Erythroblast (primary cell): ENCODE measurements at places on chromosomes 2 and 18.

GRCh38 chr18:7023063-7023580 is 94.5 kb downstream of the LAMA1 start:
- DNase-seq: no peak

- DNase-seq: no peak
These were observed 124.8 kb upstream of the RMDN2 start for GRCh38 chr2:37800176-37800858.

DNA sequence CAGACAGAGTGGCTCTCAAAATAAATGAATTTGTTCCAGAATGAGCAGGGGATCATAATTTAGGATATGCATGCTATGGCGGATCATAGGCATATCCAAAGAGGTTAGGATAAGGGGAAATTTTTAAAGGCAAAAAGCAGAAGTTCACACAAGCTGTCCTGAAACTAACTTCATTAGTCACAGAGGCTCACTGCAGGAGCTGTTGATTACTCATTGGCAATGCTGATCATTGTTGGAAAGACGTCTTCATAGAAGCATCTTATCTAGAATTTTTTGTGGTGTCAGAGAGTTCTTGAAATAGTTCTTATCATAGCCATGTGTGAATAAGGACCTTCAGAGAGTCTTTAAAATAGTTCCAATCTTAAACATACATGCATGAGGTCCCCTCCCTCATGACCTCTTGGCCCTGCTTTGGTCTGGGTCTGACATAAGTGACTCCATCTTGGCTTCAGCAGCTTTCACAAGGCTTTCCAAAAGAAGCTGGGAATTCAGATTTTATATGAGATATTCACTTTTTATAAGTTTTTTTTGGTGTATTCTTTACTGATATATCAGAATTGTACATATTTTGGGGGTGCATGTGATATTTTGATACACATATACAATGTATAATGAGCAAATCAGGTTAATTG is 7.5 kb upstream of the CCDC195 start:
- no peak for DNase-seq

DNA sequence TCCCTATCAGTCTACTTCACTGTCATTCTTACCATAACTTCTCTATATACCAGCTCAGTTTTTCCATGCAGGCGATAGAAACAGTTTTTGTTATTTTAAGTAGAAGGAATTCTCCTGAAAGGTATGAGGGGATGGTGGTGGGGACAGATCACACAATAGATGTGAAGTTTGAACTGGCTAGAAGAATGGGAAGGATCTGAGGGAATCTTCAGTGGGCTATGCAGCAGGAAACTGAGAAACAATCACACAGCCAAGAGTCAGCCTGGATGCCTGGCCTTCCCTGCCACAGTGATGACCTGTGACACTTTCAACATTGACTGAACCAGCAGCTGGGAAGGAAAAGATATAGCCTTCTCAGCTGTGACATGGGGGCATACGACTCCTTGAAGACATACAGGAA is 329.1 kb upstream of the GULP1 start:
- no peak for DNase-seq

DNA sequence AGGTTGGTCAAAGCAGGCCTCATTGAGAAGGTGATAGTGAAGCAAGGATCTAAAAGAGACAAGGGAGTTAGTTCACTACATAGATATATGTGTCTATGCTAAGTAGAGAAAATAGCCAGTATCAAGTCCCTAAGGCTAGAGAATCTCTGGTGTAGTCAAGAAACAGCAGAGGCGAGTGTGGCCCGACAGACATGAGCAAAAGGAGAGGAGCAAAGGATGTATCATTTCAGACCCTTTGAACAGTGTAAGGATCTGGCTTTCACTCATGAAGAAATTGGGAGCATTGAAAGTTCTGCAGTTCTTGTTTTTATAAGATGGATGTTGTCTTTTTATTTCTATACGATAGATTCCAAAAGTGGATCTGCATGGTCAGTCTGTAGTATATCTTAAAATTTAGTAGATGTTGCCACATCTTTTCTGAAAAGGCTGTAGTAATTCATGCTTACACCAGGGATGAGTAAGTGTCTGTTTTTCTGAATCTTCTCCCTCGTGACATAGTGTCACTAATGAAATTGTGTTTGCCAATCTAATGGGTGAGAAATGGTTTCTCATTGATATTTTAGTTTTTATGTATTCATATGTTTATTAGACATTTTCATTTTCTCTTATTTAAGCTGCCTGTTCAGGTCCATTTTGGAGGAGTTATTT is 18.8 kb downstream of the SP100 start:
- no peak for DNase-seq

DNA sequence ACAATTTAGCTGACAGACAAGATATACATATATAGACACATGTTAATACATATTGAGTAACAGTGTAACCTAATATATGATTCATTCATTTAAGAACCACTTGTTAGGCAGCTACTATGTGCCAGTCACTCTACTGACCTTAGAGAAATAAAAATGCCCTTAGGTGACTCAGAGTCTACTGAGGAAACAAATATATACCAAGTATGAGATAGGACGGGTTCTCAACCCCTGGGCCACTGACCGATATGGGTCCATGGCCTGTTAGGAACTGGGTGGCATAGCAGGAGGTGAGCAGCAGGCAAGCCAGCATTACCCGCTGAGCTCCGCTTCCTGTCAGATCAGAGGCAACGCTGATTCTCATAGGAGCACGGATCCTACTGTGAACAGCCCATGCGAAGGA is 14.8 kb downstream of the STRN start:
- DNase-seq: no peak

DNA sequence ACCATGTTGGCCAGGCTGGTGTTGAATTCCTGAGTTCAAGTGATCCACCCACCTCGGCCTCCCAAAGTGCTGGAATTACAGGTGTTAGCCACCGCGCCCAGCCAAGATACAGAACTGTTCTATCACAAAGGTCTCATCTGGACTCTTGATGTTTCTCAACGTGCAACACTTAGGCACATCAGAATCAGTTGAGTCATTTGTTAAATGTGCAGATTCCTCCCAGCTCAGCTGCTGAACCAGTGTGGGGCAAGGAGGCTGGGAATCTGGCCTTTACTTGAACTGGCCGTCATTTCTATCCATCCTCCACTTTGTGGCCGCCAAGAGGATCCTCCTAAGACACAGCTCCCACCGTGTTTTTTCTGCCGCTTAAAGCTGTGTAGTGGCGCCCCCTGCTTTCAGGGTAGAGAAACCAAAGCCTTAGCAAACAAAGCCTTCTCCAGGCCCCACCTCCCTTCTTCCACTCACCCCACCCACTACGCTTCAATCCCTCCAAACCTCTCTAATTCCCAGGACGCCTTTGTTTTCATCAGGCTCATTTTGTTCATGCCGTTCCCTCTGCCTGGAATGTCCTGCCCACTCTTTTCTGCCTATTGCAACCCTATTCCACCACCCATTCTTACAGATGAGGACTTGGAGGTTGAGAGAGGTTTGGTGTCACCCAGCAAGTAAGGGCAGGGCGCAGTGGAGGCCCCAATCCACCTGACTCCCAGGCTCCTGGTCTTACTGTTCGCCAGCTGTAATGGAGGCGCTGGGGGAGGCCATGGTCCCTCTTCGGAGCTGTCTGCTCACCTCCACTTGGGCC is 776 bp upstream of the SPEG start:
- peak; percentile 61 for DNase-seq

DNA sequence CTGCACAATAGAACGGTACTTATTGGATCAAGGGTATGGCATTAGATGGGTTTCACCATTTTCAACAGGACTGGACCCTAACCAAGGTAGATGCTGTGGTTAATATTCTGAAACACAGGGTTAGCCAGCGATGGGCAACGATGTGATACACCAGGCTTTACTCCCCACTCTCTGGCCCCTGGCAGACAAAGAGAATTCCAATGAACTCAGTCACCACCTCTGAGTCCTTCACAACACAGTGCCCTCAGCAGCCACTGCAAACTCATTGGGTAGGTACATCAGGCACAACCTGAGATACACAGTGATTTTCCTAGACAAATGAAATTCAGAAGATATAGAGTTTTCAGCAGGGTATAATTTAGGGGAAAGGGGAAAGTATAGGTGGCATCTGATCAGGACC is 634.5 kb downstream of the ZEB2 start:
- DNase-seq: no peak

GRCh38 chr18:73509460-73509859 is 638.2 kb downstream of the FBXO15 start:
- no peak for DNase-seq

GRCh38 chr2:550860-551567 is 126.2 kb downstream of the TMEM18 start:
- no peak for DNase-seq

DNA sequence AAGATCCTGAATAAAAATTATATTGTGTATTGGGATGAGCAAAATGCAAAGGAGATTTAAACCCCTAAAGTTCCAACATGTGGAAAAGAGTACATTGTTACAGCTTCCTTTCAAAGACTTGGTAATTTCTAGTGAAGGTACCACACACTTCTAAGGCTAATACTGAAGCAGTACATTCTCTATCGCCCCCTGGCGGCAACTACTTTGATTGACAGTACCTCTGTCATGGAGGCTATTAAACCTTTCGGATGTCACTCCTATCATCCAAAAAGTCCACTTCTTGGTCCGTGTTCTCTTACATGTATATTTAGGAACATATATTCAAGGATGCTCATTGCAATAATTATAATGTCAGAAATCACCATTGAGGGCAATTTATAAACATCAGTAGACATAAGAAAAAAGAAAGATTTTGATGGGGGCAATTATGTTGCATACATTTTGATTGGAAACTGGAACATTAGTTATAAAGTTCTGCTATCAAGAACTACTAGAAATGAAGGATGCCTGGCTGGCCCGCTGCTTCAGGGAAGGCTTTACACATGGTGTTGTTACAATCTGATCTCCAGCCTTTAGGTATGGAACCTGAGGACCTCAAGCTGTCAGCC is 601.6 kb downstream of the CPS1 start:
- DNase-seq: peak; percentile 65

- no peak for DNase-seq
These were observed 29.5 kb downstream of the OSBPL6 start for GRCh38 chr2:178223806-178224205.

- DNase-seq: peak; percentile 81
These were observed 928 bp upstream of the FOSL2 start for GRCh38 chr2:28391564-28392296.

DNA sequence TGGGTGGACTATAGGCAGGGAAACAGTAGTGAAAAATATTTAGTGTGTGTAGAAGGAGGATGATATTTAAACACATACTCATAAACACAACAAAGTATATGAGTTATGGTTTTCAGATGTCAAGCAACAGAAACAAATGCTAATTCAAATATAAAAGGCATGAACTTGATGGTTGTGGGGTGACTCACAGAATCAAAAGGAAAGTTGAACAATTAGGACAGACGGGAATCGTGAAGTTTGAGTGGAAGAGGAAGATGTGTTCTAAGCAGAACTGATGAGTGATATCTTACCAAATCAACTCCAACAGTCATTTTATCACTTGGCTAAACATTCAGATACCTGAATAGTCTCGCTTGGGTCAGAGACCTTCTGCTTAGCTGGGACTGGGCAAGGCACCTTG is 53.6 kb upstream of the ITGA6 start:
- no peak for DNase-seq

- no peak for DNase-seq
These were observed 11.5 kb upstream of the SLC4A3 start for GRCh38 chr2:219615894-219616293.

DNA sequence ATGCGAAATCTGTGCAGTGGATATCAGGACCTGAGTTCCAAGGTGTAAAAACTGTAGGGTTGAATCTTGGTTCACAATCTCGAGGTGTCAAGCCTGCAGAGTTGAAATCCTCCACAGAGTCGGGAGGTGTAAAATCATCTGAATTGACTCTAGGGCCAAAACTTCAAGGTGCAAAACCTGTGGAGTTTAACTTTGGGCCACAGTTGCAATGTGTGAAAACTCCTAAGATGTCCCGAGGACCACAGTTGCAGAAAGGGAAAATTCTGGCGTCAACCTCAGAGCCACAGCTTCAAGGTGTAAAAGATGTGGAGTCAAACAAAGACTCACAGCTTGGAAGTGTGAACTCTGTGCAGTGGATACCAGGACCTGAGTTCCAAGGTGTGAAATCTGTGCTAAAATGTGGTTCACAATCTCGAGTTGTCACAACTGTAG is 9.8 kb upstream of the ZNF512 start:
- DNase-seq: no peak

GRCh38 chr2:85599468-85600234 is 2.8 kb downstream of the TMEM150A start:
- no peak for DNase-seq

GRCh38 chr18:13910986-13911385 is 4.3 kb downstream of the MC2R start:
- no peak for DNase-seq

DNA sequence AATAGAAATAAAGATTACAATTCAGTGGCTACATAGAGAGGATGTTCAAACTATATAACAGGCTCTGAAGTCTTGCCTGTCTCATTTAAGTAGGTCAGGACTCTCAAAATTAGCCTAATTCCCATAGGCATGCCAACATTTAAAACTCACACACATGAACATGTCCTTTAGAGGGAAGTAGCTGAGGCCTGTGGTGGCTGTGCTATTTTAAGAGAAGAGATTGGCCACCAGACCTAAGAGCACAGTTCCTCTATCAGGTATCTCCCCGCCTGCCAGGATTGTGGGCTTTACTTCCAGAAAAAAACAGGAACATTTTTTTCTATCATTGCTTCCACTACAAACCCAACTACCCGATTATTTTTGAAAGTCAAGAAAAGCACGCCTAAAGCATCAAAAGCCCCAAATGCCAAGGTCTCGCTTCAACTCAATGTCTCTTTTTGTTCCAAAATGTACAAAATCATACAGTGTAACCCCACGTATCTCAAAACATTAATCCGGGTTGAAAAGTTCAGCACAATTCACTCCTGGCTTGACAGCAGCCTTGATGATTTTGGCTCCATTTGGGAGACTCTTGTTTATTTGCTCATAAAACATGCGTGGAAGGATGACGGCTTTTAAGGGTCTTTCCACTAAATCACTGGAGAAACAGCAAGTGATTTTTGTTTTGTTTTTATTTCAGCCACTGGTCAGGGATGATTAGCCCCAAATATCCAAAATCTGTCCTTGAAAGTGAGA is 15.3 kb downstream of the FHL2 start:
- no peak for DNase-seq

DNA sequence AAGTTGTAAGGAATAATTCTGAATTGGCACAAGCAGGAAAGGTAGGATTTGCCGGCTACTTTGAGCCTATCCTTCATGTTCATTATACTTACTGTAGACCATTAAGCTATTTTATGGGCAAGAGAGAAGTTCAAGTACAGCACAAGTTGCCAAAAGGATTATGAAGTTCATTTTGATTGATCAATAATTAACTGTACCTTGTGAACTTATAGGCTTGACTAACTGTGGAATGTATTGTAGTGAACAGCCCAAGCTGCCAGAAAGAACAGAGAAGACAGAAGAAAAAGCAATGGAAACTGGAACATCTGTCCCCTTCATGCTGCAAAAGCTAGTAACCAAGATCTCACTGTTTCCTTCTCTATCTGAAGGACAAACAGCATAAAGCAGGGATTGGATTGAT is 810.1 kb upstream of the ZEB2 start:
- DNase-seq: no peak

- DNase-seq: no peak
These were observed 33.5 kb upstream of the IL37 start for GRCh38 chr2:112877423-112877822.

- no peak for DNase-seq
These were observed 18.1 kb downstream of the BCL2 start for GRCh38 chr18:63301434-63301833.
